ENCODE measurements at places on chromosomes 5 and 9.

- DNase-seq = no peak
Measured at GRCh38 chr5:135263022-135263668, 135.9 kb downstream of the MACROH2A1 start.

DNA sequence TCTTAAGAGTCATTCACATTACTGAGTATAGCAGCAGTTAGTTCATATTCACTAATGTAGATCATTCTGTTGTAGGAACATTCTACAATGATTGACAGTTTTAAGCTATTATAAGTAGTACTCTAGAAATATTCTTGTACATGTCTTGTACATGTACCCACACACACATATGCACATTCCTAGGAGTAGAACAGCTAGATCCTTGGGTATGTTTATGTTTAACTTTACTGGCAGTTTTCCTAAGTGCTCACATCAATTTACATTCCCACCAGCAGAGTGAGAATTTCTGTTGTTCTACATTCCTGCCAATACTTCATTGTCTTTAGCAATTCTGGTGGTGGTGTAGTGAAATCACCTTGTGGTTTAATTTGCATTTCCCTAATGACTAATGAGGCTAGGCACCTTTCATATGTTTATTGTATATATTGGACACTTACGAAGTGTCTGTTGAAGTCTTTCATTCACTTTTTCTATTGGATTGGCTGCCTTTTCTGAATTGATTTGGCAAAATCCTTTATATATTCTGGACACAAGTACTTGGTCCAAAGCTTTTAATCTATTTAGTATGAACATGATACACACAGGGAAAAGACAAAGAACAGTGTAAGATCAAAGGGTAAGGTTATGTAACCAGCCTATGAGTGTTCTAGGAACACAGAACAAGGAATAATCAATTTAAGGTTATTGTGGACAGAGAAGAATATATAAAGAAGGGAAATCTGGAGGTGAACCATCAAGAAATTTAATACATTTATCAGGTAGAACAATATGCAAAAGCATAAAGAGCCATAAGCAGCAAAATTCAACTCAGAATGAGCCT, 95.6 kb downstream of the MLLT3 start:
- DNase-seq = no peak

- DNase-seq = no peak
Measured at GRCh38 chr5:94473936-94474335, 144.5 kb downstream of the KIAA0825 start.

DNA sequence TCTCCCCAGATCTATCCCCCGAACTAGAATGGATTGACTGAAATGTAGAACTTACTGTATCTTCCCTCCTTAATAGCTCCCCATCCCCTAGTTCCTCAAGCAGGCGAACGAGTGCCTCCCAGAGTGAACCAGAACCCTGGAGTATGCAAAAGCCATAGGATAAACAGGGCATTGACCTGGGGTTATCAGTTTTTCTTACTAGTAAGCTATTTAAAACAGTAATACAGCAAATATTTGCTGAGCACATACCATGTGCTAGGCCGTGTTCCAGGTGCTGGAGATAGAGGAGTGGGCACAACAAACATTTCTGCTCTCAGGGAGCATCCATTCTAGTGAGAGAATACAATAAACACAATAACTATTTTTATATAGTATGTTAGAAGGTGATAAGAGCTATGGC, 1.8 kb downstream of the SKP2 start:
- no peak for DNase-seq

- DNase-seq = no peak
Measured at GRCh38 chr5:137216976-137217598, 282.0 kb downstream of the SPOCK1 start.

DNA sequence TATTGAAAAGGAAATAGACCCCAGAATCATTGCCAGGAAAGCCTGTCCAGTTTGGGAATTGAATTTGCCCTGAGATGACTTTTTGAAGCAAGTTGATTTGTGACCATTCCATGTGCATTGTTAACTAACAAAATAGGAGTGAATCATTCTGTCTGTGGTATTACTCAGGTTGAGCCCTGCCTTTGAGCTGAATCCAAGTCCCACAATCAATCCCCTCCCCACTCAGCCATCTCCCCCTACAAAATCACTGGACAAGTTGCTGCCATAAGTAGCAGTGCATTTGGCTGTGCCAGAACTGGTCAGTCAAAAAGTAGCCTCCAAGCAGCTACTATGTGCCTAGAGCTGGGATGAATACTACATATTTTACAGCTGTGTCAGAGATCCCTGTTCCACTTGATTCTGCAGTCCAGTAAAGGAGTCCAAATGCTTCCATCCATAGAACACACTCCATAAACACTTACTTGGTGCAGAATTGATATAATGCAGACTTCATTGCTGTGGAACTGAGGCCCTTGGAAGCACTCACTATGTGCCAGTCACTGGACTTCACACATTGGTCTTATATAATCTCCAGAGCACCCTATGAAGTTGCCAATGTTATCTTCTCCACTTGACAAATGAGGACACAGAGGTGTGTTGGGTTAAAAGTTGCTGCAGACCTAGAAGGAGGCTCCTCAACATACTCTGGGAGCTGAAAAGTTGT, 96.1 kb downstream of the ZNF462 start:
- DNase-seq = no peak

GRCh38 chr5:154782812-154783592, 27.8 kb downstream of the LARP1 start:
- no peak for DNase-seq

- no peak for DNase-seq
Measured at GRCh38 chr5:122997294-122997693, 39.2 kb downstream of the PPIC start.

DNA sequence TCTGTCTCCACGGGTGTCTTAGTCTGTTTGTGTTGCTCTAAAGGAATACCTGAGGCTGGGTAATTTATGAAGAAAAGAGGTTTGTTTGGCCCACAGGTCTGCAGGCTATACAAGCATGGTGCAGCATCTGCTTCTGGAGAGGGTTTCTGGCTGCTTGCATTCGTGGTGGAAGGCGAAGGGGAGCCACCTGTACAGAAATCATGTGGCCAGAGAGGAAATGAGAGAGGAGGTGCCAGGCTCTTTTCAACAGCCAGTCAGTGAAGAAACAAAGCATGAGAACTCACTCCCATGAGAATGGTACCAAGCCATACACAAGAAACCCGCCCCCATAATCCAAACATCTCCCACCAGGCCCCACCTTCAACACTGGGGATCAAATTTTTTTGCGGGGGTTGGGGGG, 53.4 kb downstream of the PFDN1 start:
- no peak for DNase-seq
